ENCODE measurements at places on chromosomes 12 and 14. TPM values are rescaled to one million over a fixed set of nuclear protein-coding genes. Genes with fewer than 3 reads are reported as not detected.

The MAP3K9 gene
- total RNA-seq, result 7.0 TPM

The PLXNC1 gene
- total RNA-seq, result 12.9 TPM

The AGAP2 gene
- total RNA-seq, result 71.8 TPM

The ADAM20 gene
- total RNA-seq, result 1.4 TPM

The FAIM2 gene
- total RNA-seq, result 0.25 TPM

The TRHDE gene
- not detected for total RNA-seq

The SYT10 gene
- not detected for total RNA-seq

The RFLNA gene
- not detected for total RNA-seq

The KIF5A gene
- total RNA-seq, result 1.8 TPM

The CLMN gene
- 0.99 TPM for total RNA-seq

The NCKAP5L gene
- total RNA-seq, result 11.4 TPM

The SMIM41 gene
- total RNA-seq, result not detected

The MYF5 gene
- not detected for total RNA-seq

The PIWIL1 gene
- not detected for total RNA-seq

GRCh38 chr12:23535441-23535840 is 414.0 kb downstream of the SOX5 start:
- no peaks in the 10 kb centered on the region for H3K4me1 ChIP-seq
- no peaks in the 10 kb centered on the region for H3K27me3 ChIP-seq
- DNase-seq, result no peak
- H3K27ac ChIP-seq, result no peak overlapping the region
- H3K36me3 ChIP-seq, result no peaks in the 10 kb centered on the region

DNA sequence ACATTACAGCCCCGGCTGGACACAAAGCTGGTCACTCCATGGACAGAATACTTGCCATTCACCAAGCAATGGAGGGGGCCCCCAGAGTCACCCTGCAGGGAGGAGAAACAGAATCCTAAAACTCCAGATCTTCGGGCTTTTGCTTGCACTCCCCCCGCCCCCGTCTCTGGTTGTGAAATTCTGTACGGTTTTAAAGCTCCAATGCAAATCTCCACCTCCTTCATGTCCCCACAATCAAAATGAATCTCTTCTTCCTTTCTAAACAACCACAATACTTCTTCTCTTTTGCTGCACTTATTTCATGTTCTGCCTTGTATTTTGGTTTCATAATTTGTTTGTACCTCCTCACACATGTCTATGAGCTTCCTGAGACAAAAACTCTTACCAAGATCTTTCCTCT is 5.8 kb upstream of the BIN2 start:
- no peaks in the 10 kb centered on the region for H3K36me3 ChIP-seq
- DNase-seq, result no peak
- peaks cover 44% of the 10 kb centered on the region for H3K4me1 ChIP-seq
- peak overlapping the region; percentile 79 for H3K4me3 ChIP-seq
- H3K27me3 ChIP-seq, result no peaks in the 10 kb centered on the region

DNA sequence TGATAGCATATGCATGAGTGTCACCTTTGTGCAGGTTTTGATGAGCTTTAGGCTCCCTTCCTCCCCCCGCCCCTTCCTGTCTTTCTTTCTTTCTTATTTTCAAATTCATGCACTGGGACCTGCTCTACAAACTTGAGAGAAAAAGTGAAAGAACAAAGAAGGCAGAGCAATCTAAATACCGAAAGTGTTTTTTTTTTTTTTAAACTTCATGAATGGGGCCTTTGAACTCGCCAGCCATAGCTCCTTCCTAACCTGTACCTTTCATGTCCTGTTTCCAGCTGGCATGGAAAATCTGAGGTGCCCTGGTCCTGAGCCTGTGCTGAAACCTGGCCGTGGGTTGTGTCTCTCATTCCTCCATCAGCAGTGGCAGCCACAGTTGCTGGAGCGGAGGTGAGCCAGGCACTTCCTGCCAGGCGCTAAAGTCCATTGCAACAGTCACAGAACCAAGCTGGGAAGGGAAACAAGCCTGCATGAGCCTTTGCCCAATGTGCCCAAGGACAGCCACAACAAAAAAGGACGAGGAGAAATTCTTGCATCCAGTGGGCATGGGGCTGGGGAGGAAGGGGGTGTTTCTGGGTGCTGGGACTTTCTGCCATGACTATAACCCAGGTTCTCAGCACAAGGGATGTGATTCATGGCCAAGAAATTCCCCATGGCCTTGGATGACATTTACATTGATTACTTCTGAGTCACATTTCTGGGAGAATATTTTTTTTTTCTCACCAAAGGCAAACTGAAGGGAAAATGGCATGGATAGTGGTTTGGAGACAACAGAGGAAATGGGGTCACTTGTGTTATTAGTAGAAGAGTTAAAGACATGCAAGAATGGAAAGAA is 102.7 kb downstream of the TMEM30B start:
- H3K4me3 ChIP-seq, result peak overlapping the region; percentile 30
- no peaks in the 10 kb centered on the region for H3K36me3 ChIP-seq
- no peaks in the 10 kb centered on the region for H3K27me3 ChIP-seq
- H3K27ac ChIP-seq, result peak overlapping the region; percentile 1
- peaks cover 13% of the 10 kb centered on the region for H3K4me1 ChIP-seq

- H3K4me3 ChIP-seq, result no peak overlapping the region
- H3K27me3 ChIP-seq, result no peaks in the 10 kb centered on the region
- peaks cover 5% of the 10 kb centered on the region for H3K36me3 ChIP-seq
- DNase-seq, result no peak
- H3K4me1 ChIP-seq, result peaks cover 64% of the 10 kb centered on the region
Measured at GRCh38 chr14:91223028-91223783, 21.3 kb downstream of the GPR68 start.

DNA sequence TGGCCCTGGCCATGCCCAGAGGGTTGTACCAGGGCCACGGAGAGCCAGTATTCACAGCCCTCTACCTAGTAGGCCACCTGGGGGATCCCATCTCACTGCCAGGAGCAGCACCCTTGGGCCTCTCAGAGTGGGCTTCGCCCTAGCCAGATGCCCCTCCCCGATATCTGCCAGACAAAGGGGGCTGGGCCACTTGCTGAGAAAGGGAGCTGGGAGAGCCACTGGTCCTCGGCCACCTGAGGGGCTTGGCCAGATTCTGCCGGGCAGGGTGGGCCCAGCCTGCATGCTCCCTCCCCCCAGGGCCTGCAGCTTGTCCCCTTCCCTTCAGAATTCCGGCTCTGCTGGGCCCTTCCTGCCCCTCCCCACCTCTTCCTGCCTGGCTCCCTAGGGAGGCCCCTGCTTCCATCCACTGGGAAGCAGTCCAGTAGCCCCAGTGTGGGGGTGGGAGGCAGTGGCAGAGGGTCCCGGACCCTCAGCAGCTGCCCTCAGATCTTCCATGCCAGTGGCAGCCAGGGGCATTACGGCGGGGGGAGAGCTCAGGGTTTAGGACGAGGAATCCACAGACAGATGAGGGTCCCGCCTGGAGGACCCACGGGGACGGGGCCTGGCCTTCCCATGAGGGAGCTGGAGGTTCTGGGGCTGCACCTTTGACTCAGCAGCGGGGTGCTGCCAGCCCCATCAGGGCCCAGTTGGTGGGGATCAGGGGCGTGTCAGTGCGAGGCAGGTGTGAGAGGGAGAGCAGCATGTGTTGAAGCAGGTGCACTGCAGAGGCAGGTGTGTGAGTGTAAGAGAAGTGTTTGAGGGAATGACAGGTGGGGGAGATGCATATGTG is 2.4 kb downstream of the CRIP2 start:
- no peak for DNase-seq
- H3K27me3 ChIP-seq, result no peaks in the 10 kb centered on the region
- H3K27ac ChIP-seq, result peak overlapping the region; percentile 12
- no peak overlapping the region for H3K4me3 ChIP-seq

GRCh38 chr14:56026506-56026905 is 91.7 kb upstream of the PELI2 start:
- H3K27ac ChIP-seq, result no peak overlapping the region
- H3K4me3 ChIP-seq, result no peak overlapping the region
- no peaks in the 10 kb centered on the region for H3K36me3 ChIP-seq

- H3K27me3 ChIP-seq, result peaks cover 7% of the 10 kb centered on the region
- H3K4me1 ChIP-seq, result no peaks in the 10 kb centered on the region
- no peak overlapping the region for H3K27ac ChIP-seq
- no peak overlapping the region for H3K4me3 ChIP-seq
Measured at GRCh38 chr12:121371404-121371803, 19.2 kb upstream of the ANAPC5 start.

DNA sequence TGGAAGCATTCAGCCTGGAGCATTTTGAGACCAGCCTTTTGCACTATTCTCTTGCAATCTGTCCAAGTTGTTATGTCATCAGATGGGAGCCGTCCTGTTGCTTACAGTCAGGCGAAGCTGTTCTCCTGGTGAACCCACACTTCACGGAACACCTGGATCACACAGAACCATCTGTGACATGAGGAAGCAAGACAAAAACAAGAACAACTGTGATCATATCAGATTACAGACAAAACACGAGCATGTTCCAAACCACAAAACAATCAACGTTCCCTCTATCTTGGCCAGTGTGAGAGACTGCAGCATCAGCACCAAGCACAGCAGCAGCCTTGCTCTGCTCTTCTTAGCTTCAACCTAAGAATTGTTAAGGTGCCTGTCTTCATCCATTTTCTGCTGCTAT is 180.5 kb upstream of the SFSWAP start:
- H3K36me3 ChIP-seq, result no peaks in the 10 kb centered on the region
- H3K27me3 ChIP-seq, result no peaks in the 10 kb centered on the region
- no peaks in the 10 kb centered on the region for H3K4me1 ChIP-seq
- no peak for DNase-seq
- H3K4me3 ChIP-seq, result no peak overlapping the region
- no peak overlapping the region for H3K27ac ChIP-seq

GRCh38 chr14:61090432-61091216 is 109.6 kb downstream of the SLC38A6 start:
- H3K4me3 ChIP-seq, result no peak overlapping the region
- no peaks in the 10 kb centered on the region for H3K27me3 ChIP-seq
- DNase-seq, result no peak
- H3K27ac ChIP-seq, result no peak overlapping the region

DNA sequence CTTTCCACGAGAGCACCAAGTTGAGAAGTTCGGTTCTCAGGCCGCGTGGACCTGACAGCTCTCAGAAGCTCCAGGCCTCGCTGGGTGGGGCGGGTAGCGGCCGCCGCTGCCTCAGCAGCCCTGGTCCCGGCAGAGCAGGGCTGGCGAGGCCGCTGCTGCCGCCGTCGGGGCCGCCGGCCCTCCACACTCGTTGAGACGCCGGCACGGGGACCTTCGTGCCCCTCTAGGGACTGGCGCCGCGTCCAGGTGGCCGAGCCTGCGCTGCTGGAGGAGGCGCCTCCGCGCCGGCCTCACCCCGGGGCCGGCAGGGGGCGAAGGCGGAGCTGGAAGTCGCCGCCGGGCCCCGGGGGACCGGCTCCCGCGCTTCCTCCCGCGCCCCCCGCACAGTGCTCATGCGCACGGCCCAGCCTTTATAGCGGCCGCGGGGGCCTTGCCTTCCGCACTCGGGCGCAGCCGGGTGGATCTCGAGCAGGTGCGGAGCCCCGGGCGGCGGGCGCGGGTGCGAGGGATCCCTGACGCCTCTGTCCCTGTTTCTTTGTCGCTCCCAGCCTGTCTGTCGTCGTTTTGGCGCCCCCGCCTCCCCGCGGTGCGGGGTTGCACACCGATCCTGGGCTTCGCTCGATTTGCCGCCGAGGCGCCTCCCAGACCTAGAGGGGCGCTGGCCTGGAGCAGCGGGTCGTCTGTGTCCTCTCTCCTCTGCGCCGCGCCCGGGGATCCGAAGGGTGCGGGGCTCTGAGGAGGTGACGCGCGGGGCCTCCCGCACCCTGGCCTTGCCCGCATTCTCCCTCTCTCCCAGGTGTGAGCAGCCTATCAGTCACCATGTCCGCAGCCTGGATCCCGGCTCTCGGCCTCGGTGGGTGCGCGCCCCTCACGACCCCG is at the start of gene COCH:
COCH (plus strand) TSS at position 440 of the 879 bp plus-strand sequence; CDS start at position 820, 380 bp downstream.
- no peak within 1 kb of the TSS for H3K27ac ChIP-seq
- H3K4me1 ChIP-seq, result no peaks in the 10 kb centered on the region
- peak within 1 kb of the TSS; percentile 39 for H3K4me3 ChIP-seq
- DNase-seq, result no peak
- H3K36me3 ChIP-seq, result no peaks in the 10 kb centered on the region

- H3K4me3 ChIP-seq, result no peak overlapping the region
- no peak for DNase-seq
- no peaks in the 10 kb centered on the region for H3K36me3 ChIP-seq
- no peak overlapping the region for H3K27ac ChIP-seq
- H3K4me1 ChIP-seq, result no peaks in the 10 kb centered on the region
Measured at GRCh38 chr12:25695574-25695973, 142.5 kb upstream of the LMNTD1 start.

- H3K27me3 ChIP-seq, result no peaks in the 10 kb centered on the region
- H3K27ac ChIP-seq, result no peak overlapping the region
- H3K36me3 ChIP-seq, result no peaks in the 10 kb centered on the region
- no peak for DNase-seq
- H3K4me3 ChIP-seq, result no peak overlapping the region
Measured at GRCh38 chr12:102549691-102550090, 69.3 kb upstream of the IGF1 start.

DNA sequence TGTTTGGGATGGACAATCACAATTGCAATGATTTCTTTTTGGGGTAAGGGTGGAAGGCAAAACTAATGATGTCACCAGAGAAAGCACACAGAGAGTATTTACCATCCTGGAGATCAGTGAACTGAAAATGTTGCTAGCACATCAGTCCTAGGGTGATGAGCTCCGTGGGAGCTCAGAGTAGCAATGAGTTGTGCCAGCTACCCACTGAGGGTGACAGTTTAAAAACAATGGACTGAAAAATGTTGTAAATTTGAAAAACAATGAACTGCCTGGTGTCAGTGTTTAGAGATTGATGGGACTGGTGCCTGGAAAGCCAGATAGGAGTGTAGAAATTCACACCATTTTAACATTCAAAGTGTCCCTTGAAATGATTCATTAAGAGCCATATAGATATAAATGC is 198.5 kb downstream of the ATP23 start:
- H3K4me1 ChIP-seq, result no peaks in the 10 kb centered on the region
- DNase-seq, result no peak
- no peak overlapping the region for H3K4me3 ChIP-seq
- H3K27ac ChIP-seq, result no peak overlapping the region

GRCh38 chr12:90562671-90563070 is 392.3 kb downstream of the CCER1 start:
- DNase-seq, result no peak
- no peaks in the 10 kb centered on the region for H3K27me3 ChIP-seq
- H3K36me3 ChIP-seq, result no peaks in the 10 kb centered on the region
- H3K4me3 ChIP-seq, result no peak overlapping the region

DNA sequence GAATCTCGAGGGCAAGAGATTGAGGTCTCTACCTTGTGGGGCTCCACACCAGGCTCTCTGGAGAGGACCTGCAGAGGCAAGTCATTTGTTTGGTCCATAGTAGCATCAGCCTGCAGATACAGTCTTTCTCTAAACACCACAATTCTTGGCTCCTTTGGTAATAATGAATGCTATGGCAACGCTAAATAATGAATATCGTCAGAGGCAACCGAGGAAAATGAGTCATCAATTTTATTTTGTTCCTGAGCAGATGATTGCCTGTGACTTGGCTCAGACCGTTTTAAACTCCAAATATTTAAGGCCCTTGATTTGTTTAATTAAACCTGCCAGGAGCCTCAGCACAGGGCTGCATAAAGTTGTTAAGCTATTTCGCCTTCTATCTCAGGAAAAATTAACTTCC is 924.1 kb upstream of the TMEM132C start:
- no peak overlapping the region for H3K4me3 ChIP-seq
- H3K27me3 ChIP-seq, result no peaks in the 10 kb centered on the region
- no peak for DNase-seq
- H3K4me1 ChIP-seq, result no peaks in the 10 kb centered on the region

- no peaks in the 10 kb centered on the region for H3K27me3 ChIP-seq
- no peak for DNase-seq
- H3K4me1 ChIP-seq, result no peaks in the 10 kb centered on the region
Measured at GRCh38 chr14:70585231-70585630, 15.2 kb downstream of the MED6 start.

GRCh38 chr12:51705450-51705849 is 114.4 kb downstream of the SCN8A start:
- H3K36me3 ChIP-seq, result no peaks in the 10 kb centered on the region
- H3K4me1 ChIP-seq, result no peaks in the 10 kb centered on the region
- DNase-seq, result no peak
- no peaks in the 10 kb centered on the region for H3K27me3 ChIP-seq
